ENCODE measurements at places on chromosomes 13 and 19.
A peak's percentile ranks its signal among the peaks of the same experiment; 100 is the strongest.

DNA sequence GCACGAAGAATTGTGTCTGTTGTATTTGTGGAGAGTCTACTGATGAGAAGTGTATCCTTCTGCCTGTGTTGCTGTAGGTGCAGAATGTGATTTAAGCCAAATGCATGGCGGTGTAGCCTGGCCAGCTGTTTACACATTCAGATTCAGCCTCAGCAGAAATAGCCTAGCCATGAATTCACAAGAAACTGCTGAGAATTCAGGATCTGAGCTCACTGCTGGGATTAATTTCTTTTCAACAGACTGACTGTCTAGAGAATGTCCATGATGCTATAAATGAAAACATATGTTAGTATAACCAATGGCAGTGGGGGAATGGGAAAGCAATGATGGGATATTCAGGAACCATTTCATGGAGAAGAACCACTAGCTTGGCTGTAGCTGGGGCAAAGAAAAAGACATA lies 77.4 kb upstream of the RNF113B start:
- no peak for DNase-seq

- DNase-seq: no peak
These were observed 481 bp downstream of the FGF22 start for GRCh38 chr19:640161-640558.

DNA sequence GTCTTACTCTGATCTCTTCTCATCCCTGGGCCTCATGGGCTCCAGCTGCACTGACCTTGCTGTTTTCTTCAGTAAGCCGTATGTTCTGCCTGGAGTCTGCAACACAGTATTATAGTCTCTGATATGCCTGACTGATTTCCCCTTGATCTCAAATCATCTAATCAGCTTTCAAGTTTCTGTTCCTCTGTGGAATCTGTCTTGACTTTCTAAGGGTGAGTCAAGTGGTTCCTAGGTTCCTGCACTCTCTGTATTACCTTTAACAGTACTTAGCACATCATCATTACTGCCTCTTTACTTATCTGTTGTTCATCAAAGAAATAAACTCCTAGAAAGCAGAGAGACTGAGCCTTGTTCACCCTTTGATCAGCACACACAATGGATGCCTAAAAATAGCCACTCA lies 350.7 kb downstream of the LMO7 start:
- DNase-seq: no peak

DNA sequence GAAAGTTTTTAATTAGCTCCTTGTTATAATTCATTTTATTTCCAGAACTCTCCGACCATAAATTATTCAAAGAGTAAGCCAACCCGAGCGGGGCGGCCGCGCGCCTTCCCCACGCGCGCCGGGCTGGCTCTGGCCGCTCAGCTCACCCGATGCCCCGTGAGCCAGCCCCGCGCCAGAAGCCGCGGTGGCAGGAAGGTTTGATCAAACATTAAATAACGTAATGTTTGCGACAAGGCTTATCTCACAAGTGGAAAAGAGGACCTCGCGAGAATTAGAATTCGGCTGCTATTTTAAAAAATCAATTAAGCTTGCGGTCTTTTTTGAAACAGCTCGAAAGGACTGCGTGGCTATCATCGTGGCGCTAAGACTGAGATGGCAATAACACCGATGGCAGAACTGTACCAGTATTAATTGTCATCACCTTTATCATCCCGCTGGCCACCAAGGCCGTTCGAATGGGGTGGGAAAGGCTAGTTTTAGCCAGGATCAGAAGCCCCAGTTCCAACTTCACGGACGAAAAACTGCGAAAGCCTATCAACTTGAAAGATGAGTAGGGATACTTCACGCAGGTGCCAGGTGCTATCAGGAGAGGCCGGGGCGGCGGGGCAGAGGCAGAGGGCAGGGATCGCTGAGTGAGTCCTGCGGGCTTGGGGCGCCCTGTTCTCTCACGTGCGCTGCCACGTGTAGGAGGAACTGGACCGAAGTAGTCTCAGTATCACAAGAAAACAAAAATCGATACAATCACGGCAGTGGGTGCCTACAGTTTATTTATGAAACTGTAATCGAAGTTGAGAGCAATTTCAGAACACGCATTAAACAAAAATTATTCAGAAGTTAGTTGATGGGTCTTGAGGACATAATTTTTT lies 6.4 kb downstream of the POU4F1 start:
- DNase-seq: peak; percentile 61

- DNase-seq: no peak
These were observed 3.7 kb upstream of the MTRF1 start for GRCh38 chr13:41267106-41267505.

DNA sequence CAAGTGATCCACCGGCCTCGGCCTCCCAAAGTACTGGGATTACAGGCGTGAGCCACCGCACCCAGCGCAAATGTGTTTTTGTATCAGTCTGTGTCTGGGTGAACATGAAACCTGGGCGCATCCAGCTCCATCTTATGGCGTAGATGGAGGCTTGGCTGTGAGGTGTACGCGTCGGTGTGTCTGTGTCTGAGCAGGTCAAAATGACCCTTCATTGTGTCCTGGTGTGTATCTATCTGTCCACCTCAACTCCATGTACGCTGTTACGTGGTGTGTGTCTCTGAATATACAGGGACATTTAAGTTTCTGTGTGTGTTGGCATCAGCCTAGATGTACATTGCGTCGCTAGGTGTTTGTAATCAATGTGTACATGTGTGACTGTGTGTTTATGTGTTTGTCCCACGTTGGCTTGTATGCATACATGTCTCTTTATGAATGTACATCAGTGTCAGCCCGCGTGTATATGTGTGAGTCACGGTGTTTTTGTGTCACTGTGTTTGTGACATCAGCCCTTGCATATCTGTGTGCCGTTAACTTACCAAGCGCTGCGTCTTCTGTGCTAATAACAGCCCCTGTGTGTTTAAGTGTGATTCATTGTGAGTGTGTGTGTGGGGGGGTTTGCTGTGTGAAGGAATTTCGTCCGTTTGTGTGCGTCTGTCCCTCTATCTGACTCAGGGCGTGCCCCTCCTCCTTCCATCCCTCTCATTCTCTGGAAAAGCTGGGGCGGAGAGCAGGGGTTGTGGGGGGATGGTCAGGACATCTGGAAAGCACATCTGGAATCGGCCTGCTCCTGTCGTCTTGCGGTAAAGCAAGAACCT lies 6.4 kb downstream of the AXL start:
- peak; percentile 65 for DNase-seq

DNA sequence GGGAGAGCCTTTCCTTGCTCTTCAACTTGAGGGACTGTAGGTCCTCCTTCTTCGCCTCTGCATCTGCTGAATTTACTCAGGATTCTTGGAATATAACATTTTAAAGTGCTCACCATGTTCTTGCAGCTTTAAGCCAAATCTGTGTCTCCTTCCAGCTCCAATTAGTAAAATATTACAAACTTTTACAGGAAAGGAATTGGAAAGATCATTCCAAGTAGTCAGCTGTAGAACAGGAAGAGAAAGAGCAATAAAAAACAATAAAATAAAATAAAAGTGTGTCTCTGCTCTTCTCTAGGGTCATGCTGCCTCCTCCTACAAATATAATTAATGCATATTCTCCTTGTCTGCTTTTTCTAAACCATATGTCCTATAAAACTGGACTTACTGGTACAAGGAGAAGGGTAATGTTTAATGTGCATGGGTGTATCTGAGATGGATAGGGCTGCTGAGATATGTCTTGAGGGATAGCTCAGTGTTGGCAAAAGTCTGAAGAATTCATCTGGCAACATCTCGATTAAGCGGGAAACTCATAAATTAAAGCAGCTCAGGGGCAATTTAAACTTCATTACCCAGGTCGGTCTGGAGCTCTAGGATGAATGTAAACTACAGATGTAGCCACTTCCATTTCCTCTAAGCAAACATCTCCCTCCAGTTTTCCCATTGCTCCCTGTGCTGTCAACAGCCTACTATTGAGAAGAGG lies 25.0 kb downstream of the ENOX1 start:
- DNase-seq: no peak

GRCh38 chr13:21341637-21342422 lies 117.3 kb downstream of the ZDHHC20 start:
- no peak for DNase-seq

All from neural progenitor cell (in vitro differentiated cells).